ENCODE measurements at places on chromosomes 5 and 9. TPM values are rescaled to one million over a fixed set of nuclear protein-coding genes. Genes with fewer than 3 reads are reported as not detected.

Gene CDC20B
- total RNA-seq, result not detected

Gene SLC23A1
- total RNA-seq, result 0.89 TPM

Gene LTC4S
- total RNA-seq, result 1.3 TPM

Gene GALNT12
- total RNA-seq, result 12.8 TPM

Gene TMEM252
- not detected for total RNA-seq

Gene FUT7
- total RNA-seq, result not detected

Gene SMU1
- total RNA-seq, result 23.8 TPM

Gene ANKRD31
- total RNA-seq, result 0.94 TPM

Gene PDE6A
- total RNA-seq, result not detected

GRCh38 chr5:43874772-43875171 is 271.8 kb downstream of the NNT start:
- DNase-seq, result no peak

GRCh38 chr5:107532169-107532878 is 138.4 kb downstream of the EFNA5 start:
- DNase-seq, result no peak

- no peak for DNase-seq
These were observed 397 bp upstream of the RECK start for GRCh38 chr9:36036253-36036779.

DNA sequence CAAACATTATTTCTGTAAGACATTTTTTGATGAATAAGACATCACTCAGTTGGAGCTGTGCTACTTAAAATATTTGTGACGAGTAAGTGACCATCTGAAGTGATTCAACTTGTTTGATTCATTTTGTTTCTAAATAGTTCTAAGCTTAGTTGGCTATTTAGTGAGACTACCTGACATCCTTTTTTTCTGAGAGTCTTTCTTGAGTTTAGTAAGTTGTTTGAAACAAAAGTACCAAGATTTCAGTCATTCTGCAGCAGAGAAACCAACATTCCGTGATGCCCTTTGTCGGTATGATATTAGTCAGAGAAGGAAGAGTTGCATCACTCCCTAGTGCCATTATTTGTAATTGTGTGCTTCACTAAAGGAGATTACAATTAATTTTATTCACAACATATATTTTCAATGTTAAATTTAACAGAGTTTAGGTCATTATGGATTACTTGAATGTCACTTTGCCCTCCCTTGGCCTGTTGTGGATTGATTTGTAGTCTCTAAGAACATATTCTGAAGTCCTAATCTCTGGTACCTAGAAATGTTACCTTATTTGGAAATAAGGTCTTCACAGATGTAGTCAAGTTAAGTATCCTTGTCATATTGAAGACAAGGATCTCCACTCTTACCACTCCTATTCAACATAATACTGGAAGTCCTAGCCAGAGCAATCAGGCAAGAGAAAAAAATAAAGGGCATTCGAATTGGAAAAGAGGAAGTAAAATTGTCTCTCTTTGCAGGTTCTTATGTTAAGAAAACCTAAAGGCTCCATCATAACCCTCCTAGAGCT is 212.2 kb downstream of the PCSK1 start:
- peak; percentile 32 for DNase-seq

GRCh38 chr5:125402787-125403186 is 656.3 kb upstream of the ZNF608 start:
- DNase-seq, result no peak

GRCh38 chr9:131449276-131449675 is 53.4 kb upstream of the POMT1 start:
- no peak for DNase-seq

- DNase-seq, result no peak
These were observed 1074.2 kb upstream of the WWC1 start for GRCh38 chr5:167217097-167217743.

GRCh38 chr9:130866474-130866965 is 30.1 kb downstream of the QRFP start:
- peak; percentile 74 for DNase-seq

DNA sequence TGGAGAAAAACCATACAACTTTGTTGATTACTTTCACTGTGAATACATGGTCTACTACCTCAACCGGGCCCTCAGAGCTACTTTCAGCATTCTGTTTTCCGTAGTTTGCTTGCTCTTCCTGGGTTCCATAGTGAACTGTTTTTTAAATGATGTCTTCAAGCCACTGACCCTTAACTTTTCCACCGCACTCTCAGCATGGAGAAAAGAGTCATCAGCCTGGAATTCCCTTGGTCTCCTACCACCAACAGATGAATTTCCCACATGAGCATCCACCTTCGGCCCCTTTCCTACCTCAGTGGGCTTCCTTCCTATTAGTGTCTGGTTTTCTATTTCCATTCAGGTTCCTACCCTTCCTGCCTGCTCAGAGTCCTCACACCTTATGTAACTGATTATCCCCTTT is 135.9 kb upstream of the ADAMTSL1 start:
- no peak for DNase-seq

- DNase-seq, result no peak
These were observed 22.5 kb downstream of the ROPN1L start for GRCh38 chr5:10464173-10464572.

- no peak for DNase-seq
These were observed 681 bp upstream of the LHFPL2 start for GRCh38 chr5:78649211-78649695.

- no peak for DNase-seq
These were observed 1.0 kb downstream of the SMIM3 start for GRCh38 chr5:150779397-150780186.

GRCh38 chr5:79191457-79191856 is 44.5 kb upstream of the JMY start:
- no peak for DNase-seq
